ENCODE measurements at places on chromosomes 4 and X. TPM values are rescaled to one million over a fixed set of nuclear protein-coding genes. Genes with fewer than 3 reads are reported as not detected.

- no peak for DNase-seq
These were observed 943.1 kb downstream of the ARAP2 start for GRCh38 chr4:35300996-35301774.

DNA sequence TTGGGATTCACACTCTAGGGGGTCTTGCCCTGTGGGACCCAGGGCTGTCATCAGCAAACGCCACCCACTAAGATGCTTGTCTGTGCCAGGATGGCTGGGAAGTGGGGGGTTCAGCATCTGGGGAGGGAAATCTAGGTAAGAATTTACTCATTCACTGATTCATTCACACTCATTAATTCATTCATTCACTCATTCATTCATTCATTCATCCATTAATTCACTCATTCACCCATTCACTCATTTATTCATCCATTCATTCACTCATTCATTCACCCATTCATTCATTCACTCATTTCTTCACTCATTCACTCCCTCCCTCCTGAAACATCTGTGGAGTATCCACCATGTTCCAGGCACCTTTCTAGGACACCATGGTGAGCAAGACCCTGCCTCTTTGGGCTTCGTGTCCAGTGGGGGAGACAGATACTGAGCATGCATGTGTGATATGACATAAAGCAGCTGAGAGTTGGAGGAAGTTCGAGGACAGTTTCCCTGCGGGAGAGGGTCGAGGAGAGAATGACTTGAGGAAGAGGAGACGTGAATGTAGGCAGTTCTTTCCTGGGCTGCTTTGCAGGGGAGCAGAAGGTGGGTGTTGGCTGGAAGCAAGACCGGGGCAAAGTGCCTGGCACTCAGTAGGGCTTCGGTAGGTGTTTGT, 90.6 kb downstream of the SORCS2 start:
- no peak for DNase-seq

Gene DTHD1
- 7.9 TPM for total RNA-seq

DNA sequence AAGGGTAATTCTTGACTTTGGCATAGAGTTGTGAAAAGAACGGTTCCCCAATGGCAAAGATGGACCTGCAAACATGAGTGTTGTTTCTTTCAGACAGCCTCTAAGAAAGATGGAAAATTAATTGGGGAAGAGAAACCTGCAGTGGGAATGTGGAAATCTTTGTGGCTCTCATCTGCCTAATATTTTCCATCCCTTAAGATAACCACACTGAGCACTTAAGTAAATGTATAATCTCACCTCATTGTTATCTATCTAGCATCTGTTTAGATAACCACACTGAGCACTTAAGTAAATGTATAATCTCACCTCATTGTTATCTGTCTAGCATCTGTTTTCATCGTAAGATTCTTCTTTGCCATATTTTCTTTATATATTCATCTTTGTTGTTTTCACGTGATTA, 149.3 kb downstream of the NWD2 start:
- DNase-seq, result no peak

DNA sequence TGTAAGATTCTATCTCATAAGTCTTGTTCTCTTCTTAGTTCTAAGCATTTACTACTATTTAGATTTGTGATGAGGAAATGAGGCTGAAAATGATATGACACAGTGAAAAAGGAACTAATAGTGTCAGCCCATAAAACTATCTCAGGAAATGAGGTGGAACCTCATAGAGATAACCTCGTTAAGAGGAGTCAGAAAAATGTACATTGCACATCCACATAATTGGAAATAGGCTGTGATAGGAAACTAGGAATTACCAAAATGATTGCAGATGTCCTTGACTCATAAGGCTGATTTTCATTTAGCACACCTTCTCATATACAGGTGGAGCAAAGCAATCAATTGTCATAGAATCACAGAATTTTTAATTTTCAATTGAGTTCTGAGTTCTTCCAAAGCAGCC, 26.8 kb downstream of the ANXA10 start:
- DNase-seq, result no peak

Data from activated T-cell treated with anti-CD3 and anti-CD28 coated beads, Interleukin-2, amount 50 U/mL, for 72 hours (primary cell).